Stimulated activated naive CD8-positive, alpha-beta T cell treated with anti-CD3 and anti-CD28 coated beads, Interleukin-15, Interleukin-2, amounts not matched to agents 100 U/mL and 50 U/mL, for 24 hours (primary cell): ENCODE measurements at places on chromosomes 7 and 10.

DNA sequence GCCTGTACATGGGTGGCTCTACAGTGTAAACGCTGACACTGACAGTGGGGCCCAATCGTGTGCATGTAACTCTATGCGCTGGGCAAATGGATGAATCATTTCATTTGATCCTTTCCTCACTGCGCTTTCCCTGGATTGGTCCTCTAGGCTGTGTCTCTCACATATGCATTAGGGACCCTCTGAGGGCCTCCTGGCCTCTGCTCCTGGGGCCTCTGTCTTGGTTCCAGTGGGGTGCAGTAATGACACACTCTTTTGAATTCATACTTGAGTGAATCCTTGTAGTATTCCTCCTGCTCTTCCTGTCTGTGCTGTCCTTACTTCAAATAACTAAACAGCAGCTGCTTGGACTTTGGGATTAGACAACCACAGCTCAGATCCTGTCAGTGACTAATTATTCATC is 176.5 kb upstream of the ADO start:
- no peak for DNase-seq

GRCh38 chr10:7258948-7259523 is 151.8 kb downstream of the SFMBT2 start:
- DNase-seq: peak; percentile 74

GRCh38 chr10:74337330-74338016 is 186.5 kb downstream of the ADK start:
- no peak for DNase-seq

DNA sequence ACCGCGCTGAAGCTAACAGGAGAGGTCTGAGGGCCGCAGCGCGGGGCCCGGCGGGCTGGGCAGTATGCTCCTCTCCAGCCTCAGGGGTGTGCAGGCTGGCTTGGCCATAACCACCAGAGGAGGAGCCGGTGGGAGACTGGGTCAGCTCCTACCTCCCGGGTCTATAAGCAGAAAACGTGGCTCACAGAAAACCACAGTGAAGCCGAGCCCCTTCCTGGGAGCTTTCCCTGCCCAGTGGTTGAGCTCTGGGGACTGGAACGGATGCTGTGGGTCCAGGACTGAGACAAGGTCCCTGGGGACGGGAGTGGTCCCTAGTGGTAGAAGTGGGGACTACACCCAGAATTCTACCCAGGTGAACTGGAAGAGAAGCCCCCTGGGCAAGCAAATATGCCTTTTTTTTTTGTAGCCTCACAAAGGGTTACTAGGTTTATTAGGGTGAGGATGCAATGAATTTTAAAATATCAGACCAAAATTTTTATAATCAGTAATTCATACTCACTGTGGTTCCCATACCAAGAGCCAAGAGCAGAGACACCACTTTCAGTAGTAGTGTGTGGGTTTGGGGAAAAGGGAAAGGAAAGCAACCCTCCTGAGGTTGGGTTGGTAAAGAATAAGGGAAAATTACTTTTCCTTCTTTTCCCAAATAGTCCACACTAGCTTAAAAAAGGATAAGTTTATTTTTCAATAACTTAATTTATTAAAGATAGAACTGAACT is 67.9 kb upstream of the PRKCQ start:
- DNase-seq: peak; percentile 86

- no peak for DNase-seq
Measured at GRCh38 chr10:35246770-35247343, 89.5 kb upstream of the CCNY start.

DNA sequence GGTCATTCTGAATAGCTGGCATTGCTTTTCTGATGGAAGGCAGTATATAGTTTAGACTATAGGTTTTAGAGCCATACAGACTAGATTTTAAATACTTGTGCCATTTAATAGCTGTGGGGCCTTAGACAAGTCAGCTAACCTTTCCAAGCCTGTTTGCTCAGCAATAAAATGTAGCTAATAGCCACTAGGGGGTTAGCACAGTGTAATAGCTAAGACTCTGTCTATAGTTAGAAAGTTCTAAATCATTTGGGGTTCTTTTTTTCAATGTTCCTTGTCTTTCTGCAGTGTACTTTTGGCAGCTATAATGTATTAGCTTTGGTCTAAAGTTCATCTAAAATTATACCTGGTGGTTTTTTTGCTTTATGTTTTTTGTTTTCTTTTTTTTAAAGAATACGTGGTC is 7.5 kb upstream of the KIFBP start:
- no peak for DNase-seq

GRCh38 chr10:7046615-7047014 is 364.2 kb downstream of the SFMBT2 start:
- DNase-seq: no peak

GRCh38 chr7:80037689-80038088 is 96.9 kb upstream of the GNAI1 start:
- DNase-seq: no peak

DNA sequence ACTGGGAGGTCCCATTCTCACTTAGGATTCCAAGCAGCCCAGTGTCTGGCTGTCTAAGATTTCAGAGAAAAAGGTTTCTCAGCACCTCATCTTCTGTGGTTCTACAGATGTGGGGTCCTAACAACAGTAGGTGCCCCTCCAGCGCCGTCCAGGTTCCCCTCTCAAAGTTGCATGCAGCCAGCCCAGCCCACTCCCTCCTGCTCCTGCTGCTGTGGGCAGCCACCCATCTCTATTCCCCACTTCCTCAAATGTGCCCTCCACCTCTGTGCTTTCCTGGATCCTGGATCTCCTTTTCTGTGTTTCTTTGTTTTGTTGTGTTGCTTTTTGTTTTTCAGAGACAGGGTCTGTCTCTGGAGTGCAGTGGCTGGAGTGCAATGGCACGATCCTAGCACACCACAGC is 13.3 kb upstream of the SLC18A3 start:
- DNase-seq: no peak

- no peak for DNase-seq
Measured at GRCh38 chr7:151060113-151060415, 675 bp downstream of the SLC4A2 start.

DNA sequence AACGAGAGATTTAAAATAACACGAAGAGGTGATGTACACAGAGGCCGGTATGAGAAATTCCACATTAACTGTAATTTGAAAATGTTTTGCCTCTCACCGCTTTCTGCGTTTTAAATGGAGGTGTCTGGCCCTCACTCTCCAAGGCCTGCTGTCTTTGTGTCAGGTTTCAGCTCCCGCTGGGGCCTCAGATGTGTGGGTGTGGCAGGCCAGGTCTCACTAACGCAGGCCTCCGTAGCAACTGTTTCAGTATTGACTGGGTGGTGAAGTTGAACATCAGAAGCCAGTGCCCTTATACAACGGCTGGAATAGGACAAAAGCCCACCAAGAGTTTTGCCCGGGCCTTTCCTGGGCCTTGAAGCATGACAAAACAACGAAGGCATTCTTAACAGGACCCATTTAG is 303.1 kb downstream of the ADARB2 start:
- no peak for DNase-seq

- peak; percentile 6 for DNase-seq
Measured at GRCh38 chr7:29194206-29194593, 375 bp upstream of the CHN2 start.

DNA sequence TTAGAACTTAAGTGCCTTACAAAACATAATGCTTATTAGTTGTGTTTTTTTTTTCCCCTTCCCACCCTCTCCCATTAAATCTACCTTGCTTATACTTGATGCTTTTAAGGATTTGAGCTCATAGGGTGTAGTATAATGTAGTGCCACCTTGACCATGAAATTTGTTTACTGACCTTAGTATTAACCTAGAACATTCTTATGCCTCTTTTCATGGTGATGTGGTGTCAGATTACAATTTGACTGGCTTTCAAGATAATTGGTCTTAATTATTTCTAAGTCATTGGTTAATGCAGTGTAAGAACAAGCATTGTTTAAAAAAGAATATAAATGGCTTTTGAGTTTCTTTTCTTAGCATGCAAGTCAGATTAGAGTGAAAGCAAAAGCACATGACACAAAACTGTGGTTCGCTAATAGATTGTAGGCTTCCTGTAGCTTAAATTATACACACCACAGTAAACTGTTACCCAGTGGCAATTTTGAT is 61.8 kb downstream of the ADD3 start:
- no peak for DNase-seq

GRCh38 chr10:93334901-93335327 is 147.2 kb downstream of the MYOF start:
- peak; percentile 24 for DNase-seq

GRCh38 chr10:82883603-82884002 is 1008.6 kb downstream of the NRG3 start:
- DNase-seq: no peak

DNA sequence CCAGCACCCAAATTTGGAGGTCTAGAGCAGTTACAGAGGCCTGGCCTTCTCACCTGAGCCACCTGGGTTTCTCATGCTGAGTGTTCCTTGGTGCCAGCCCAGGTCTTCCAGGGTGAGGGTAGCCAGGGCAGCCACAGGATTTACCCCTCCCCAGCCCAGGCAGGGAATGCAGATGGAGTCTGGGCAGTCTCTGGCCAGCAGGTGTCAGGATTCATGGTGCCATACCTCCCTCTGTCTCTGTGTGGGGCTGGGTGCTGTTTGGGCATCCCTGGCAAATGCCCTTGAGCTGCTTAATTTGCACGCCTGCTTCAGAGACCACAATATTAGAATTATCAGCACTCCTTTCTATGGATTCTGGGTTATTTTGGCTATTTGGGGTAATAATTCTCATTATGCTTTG is 246.7 kb downstream of the GFRA1 start:
- DNase-seq: no peak

- no peak for DNase-seq
Measured at GRCh38 chr10:23606456-23606855, 167.6 kb downstream of the OTUD1 start.

- no peak for DNase-seq
Measured at GRCh38 chr7:151178831-151179230, 8.2 kb downstream of the ASB10 start.

- DNase-seq: no peak
Measured at GRCh38 chr10:4212111-4212630, 427.2 kb upstream of the KLF6 start.

DNA sequence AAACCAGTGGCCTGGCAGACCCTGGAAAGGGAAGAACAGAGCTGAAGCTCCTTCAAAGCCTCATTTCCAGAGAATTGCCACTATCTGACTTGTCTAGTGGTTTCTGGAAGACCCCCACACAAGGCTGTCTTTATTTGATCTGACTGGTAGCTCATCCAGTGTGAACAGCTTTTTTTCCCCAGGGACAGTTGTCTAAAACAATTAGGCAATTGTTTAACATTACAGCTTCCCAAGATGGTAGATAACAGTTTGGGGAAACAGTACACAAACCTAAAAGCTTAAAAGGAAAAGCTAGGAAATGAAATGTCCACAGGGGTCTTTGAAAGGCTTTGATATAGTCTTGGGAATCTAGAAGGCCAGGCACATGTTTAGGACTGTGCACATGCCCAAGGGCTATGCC is 203.4 kb upstream of the CTBP2 start:
- no peak for DNase-seq

DNA sequence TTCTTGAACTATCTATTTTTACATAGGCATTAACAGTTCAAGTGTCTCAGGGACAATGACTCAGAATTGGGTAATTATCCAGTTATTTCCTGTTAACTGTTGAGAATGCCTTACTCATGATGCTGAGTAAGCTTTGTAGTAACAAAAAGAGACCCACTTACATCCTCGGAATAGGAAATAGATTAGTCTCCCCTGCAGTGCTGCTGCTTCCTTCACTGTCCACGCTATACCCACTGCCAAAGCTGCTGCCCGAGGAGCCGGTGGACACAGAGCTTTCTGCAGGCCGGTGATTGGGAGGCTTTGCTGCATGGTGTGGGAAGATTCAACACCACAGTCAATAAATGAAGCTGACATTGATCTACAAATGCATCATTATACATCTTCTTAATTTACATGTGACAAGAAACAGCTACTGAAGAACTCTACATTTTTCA is 357.1 kb downstream of the PCLO start:
- no peak for DNase-seq

DNA sequence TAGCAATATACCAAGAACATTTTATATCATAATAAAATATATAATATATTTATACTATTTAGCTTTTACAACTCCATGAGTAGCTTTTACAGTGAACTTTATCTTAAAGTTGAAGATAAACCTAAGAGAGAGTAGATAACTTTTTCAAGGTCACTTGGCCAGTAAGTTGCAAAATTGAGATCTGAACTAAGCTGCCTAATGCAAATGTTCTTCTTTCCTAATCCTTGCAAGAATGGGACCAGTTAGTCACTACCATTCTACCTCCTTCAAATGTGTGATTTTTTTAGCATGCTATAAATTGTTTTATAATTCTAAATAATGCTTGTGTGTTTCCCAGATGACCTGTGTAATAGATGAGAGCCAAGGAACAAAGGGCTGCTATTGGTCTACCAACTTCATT is 47.8 kb downstream of the CH25H start:
- DNase-seq: no peak

GRCh38 chr10:6195376-6195775 is 7.4 kb upstream of the PFKFB3 start:
- no peak for DNase-seq

GRCh38 chr7:14252458-14252857 is 263.0 kb upstream of the ETV1 start:
- DNase-seq: no peak

DNA sequence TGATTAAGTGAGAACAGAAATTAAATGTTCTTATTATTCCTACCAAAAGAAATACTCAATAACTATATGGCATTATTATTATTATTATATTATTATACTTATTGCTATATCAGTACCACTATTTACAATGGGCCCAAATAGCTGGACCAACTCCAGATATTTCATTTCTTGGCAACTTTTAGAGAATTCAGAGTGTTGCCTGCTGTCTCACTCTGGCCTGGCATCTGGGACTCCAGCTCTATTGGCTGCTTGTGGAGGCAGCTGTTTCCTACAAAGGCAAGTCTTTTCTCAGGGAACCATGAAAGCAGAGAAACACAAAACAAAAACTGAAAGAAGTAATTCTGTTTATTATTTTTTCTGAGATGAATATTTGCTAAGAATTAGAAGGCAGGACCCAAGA is 105.1 kb upstream of the SORCS1 start:
- no peak for DNase-seq

DNA sequence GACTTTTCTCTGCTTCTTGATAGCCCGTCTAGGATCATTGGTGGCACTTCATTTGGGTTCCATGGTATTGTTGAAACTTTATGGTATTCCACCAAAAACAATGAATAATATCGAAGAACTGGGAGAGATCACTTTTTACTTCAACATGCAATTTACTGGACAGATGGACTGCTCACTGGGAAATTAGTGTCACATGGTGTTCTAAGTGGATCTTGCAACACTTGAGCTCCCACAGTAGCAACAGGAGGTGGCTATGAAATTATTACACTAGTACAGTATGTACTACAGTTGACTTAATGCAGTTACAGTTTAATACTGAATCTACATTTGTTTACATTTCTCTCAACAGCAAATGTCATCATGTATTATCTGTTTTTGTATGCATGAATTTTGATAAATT is 997.3 kb downstream of the REEP3 start:
- no peak for DNase-seq

DNA sequence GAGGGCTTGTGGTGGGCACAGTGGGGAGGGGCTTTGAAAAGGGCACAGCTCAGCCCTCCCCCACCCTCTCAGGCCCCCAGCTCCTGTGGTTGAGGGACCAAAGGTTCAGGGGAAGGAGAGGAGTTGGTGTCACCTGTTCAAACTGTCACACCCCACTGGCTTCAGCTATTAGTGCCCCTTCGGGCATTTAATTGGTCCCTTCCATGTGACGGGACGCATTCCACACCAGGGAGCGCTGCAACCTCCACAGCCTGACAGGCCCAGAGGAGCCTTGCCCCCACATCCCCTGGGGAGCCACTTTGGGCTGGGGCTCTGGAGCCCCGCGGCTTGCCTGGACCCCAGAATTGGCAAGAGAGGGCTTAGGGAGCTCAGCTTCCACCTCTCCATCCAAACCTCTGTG is 75.7 kb downstream of the C10orf105 start:
- DNase-seq: no peak

- peak; percentile 81 for DNase-seq
Measured at GRCh38 chr7:98745722-98746318, 124.0 kb downstream of the TMEM130 start.
